ENCODE measurements at places on chromosomes 1 and 21. TPM values are rescaled to one million over a fixed set of nuclear protein-coding genes. Genes with fewer than 3 reads are reported as not detected.

DNA sequence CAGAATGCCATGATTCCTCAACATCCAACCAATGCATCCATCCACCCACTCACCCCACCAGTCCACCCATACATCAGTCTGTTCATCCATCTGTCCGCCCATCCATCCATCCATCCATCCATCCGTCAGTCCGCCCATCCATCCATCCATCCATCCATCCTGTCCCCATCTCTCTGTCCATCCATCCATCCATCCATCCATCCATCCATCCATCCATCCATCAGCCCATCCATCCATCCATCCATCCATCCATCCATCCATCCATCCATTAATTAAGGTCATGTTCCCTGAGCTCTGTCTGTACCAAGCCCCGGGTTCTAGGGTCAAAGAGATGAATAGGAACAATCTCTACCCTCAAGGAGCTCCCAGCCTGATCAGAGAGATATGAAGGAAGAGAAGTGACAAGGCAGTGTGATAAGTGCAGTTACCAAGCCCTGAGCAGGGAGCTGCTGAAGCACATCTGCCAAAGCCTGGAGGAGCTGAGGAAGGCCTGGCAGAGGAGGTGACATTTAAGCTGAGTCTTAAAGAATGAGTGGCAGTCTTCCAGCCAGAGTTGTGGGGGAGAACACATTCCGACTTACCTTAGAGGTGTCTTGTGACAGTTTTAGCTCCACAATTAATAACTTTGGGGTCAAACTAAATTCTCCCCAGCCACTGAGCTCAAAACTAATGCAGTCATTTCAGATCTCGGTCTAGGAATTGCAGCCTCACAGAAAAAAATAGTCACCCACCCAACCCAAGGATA, 47.9 kb downstream of the GRIK3 start:
- no peaks in the 10 kb centered on the region for H3K36me3 ChIP-seq
- no peak overlapping the region for H3K27ac ChIP-seq
- no peak overlapping the region for H3K4me3 ChIP-seq
- no peak for DNase-seq
- no peaks in the 10 kb centered on the region for H3K27me3 ChIP-seq

DNA sequence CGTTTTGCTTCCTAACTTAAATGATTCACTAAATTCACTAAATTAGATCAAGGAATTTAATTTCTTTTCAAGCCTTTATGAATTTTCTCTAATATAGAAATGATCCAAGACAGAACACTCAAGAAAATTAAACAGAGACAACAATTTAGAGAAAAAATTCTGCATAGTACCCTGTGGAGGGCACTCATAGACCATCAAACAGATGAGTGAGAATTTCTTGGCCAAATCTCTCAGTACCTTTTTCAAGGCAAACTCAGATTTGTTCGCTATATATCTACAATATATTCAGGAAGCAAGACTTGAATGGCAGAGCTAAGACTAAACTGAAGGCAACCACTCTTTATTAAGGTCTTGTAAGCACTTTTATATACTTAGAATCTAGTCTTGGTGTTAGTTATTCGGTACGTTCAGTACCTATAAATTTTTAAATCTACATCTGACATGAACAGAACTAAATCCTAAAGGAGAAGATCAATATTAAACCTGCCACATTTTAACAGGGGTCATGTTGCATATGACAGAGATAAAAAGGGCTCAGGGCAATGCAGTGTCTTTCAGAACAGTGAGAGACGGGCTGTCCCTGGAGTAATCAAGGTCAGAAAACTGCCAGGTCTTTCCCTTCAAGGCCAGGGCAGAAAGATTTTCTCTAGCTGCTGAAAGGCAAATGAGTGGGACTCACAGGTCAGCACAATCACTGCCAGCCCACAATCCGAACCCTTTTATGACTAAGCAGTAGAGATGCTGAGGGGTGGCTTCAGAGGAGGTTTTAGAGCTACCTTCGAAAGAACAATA, 118.8 kb upstream of the TMPRSS15 start:
- no peak for DNase-seq
- no peaks in the 10 kb centered on the region for H3K27me3 ChIP-seq
- no peak overlapping the region for H3K27ac ChIP-seq
- no peaks in the 10 kb centered on the region for H3K4me1 ChIP-seq
- no peaks in the 10 kb centered on the region for H3K36me3 ChIP-seq

DNA sequence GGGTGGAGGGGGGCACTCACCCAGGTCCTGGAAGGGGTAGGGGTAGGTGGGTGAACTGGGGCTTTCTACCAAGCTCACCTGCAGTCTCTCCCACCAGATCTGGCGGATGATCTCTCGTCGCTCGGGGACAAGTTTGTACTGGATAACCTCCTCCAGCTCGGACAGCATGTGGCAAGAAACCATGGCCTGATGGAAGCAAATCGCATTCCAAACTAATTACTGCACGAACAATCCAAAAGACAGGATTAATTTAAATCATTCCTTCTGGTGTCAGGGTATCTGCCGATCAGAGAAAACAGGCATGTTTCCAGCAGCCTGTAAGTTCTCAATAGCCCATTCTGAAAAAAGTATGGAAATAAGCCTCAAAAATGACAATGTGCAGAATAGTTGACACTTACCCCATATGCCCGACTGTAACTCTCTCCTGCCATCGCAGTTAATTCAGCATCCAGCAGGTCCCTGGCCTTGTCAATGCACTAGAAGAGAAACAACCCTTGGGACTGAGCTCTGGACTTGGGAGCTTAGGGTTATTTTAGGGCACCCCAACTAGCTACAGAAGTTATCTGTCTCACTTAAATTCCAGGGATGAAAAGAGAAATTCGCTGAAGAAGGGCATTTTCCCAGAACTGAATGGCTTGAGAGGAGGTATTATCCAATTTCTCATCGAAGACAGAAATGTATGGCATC, 44.4 kb upstream of the ANGPTL7 start:
- DNase-seq = no peak
- H3K36me3 ChIP-seq = peaks cover 71% of the 10 kb centered on the region
- no peaks in the 10 kb centered on the region for H3K27me3 ChIP-seq
- no peak overlapping the region for H3K4me3 ChIP-seq
- no peaks in the 10 kb centered on the region for H3K4me1 ChIP-seq

DNA sequence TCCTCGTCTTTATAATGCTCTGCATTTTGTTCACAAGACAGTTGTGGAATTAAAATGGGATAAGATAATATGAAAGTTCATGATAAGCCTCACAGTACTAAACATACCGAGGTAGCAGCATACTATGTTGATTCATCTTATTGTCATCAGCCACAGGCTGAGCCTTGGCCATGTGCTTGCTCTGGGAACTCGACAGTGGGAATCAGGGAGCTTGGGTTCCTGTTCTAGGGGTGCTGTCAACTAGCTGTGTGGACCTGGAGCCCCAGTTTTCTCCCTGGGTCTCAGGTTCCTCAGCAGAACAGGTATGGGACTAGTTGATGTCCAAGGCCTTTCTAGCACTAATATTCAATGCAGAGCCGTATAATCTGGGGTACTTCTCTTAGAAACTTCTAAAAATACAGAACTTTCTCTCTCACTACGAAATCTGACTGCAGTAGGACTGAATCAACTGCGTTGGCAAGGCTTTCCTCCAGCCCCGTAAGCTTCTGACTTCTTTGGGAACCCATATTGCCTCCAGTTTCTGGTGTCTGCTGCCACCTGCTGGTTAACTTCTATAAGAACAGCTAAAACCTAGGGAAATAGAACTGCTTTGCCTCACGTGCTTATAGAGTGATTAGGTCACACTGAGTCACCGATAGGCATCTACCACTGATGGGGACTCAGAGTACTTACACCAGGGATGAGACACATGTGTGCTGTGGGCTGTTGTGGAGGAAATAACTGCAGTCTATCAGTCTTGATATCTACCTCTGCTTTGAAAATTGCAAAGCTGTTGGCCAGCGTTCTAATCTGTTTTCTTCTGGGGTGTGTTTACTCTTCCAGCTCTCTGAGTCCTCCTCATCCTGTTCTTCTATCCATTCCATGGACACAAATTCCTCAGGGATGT, 110.9 kb downstream of the RGL1 start:
- no peak overlapping the region for H3K27ac ChIP-seq
- no peaks in the 10 kb centered on the region for H3K27me3 ChIP-seq
- DNase-seq = no peak

- no peak for DNase-seq
- H3K27ac ChIP-seq = no peak overlapping the region
- no peaks in the 10 kb centered on the region for H3K36me3 ChIP-seq
- H3K27me3 ChIP-seq = no peaks in the 10 kb centered on the region
- H3K4me1 ChIP-seq = no peaks in the 10 kb centered on the region
- H3K4me3 ChIP-seq = no peak overlapping the region
Measured at GRCh38 chr1:55926906-55927471, 652.4 kb downstream of the PLPP3 start.

DNA sequence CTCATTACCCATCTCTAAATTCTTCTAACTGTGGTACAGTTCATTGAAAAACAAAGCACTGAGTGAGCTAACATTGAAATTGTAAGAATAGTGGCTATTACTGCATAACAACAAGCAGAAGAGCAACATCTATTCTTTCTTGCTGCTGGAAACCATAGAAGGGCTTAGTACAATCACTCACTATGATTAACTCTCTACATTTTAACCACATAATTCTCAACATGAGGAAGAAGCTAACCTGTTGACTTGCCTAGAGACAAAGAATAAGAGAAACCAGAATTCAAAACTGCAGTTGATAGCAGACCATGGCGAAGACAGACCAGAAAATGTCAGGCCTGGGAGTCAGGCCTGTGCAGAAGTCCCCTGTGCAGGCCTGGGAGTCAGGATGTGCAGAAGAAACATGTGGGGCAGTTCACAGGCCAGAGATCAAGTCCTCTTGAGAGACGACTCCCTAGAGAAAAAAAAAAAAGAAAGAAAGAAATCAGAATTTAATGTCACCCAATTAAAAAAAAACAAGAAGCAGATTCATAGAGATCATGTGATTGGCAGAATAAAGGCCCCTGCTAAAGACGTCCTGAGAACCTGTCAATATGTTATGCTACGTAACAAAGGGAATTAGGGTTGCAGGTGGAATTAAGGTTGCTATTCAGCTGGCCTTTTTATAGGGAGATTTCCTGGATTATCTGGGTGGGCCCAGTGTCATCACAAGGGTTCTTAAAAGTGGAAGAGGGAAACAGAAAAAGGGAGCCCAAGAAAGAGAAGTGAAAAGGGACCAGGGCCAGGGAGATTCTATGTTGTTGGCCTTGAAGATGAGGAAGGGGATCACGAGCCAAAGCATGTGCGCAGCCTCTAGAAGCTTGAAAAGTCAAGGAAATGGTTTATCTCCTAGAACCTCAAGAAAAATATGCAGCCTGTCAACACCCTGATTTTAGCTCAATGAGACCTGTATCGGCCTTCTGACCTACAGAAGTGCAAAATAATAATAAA, 94.9 kb downstream of the MRPL39 start:
- no peak for DNase-seq
- no peaks in the 10 kb centered on the region for H3K27me3 ChIP-seq
- no peak overlapping the region for H3K4me3 ChIP-seq
- H3K27ac ChIP-seq = no peak overlapping the region
- no peaks in the 10 kb centered on the region for H3K4me1 ChIP-seq

DNA sequence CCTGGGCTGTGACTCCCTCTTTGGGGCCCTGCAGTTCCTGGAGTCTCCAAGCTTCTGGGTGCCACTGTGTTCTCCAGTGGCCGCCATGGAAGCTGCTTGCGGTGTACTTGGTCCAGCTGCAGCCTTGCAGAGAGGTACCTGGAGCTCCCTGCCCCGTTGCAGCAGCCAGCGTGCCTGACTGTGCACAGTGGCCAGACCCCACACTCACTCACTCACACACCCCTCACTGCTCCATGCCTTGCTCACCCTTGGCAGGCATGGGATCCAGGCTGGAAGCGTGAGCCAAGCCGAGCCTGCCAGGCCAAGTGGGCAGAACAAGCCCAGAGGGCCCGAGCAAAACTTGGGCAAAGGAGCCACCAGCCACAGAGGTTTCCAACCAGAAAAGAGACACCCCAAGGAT, 43.0 kb downstream of the MATN1 start:
- H3K4me3 ChIP-seq = no peak overlapping the region
- H3K27ac ChIP-seq = no peak overlapping the region
- DNase-seq = no peak

DNA sequence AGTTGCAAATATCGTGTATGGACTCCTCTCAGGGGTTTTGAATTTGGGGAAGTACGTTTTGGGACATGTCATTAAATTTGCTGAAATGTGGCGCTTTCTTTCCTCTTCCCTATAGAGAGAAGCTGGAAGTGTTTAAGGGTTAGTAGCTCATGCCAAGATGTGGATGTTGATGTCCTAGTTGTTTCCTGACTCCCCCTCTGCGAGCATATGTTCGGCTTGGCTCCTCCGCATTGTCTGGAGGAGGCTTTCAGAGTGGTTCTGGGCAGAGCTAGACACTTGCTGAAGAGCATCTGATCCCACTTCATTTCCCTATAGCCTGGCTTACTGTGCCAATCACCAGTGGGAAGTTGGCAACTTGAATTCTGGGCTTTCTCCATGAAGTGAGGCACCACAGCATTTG, 347.4 kb upstream of the B3GALT2 start:
- no peaks in the 10 kb centered on the region for H3K27me3 ChIP-seq
- no peaks in the 10 kb centered on the region for H3K36me3 ChIP-seq
- H3K4me3 ChIP-seq = no peak overlapping the region
- no peak for DNase-seq
- H3K4me1 ChIP-seq = no peaks in the 10 kb centered on the region

- H3K4me1 ChIP-seq = no peaks in the 10 kb centered on the region
- no peaks in the 10 kb centered on the region for H3K36me3 ChIP-seq
- DNase-seq = no peak
- H3K4me3 ChIP-seq = no peak overlapping the region
Measured at GRCh38 chr1:235910357-235911299, 43.9 kb upstream of the LYST start.

DNA sequence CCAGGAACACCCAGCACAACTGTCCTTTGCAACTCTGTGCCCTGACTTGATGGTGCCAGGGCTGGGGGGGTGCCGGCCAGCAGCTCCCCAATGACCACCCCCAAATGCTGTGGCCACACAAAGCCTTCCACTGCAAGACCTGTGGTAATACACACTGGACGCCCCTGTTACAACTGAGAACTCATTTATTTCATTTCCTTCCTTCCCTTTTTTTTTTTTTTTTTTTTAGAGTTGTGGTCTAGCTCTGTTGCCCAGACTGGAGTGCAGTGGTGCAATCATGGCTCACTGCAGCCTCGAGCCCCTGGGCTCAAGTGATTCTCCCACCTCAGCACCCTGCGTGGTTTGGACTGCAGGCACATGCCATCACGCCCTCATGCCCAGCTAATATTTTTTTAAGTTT, 25.2 kb downstream of the TP73 start:
- H3K4me3 ChIP-seq = no peak overlapping the region
- no peaks in the 10 kb centered on the region for H3K27me3 ChIP-seq
- H3K36me3 ChIP-seq = no peaks in the 10 kb centered on the region
- DNase-seq = no peak
- H3K4me1 ChIP-seq = no peaks in the 10 kb centered on the region

The DEPDC1 gene
- 1.1 TPM for total RNA-seq

The OLIG2 gene
- not detected for total RNA-seq

All from Peyer's patch (tissue), 4 donors.